ENCODE measurements at places on chromosomes 3 and 15.

- no peak for DNase-seq
Measured at GRCh38 chr3:152177757-152178156, 91.0 kb upstream of the MBNL1 start.

GRCh38 chr15:78915341-78916087 lies 29.3 kb downstream of the CTSH start:
- DNase-seq = no peak

GRCh38 chr15:75025548-75026260 lies 2.3 kb downstream of the PPCDC start:
- DNase-seq = no peak

- DNase-seq = no peak
Measured at GRCh38 chr3:115217292-115217677, 70.2 kb upstream of the ZBTB20 start.

DNA sequence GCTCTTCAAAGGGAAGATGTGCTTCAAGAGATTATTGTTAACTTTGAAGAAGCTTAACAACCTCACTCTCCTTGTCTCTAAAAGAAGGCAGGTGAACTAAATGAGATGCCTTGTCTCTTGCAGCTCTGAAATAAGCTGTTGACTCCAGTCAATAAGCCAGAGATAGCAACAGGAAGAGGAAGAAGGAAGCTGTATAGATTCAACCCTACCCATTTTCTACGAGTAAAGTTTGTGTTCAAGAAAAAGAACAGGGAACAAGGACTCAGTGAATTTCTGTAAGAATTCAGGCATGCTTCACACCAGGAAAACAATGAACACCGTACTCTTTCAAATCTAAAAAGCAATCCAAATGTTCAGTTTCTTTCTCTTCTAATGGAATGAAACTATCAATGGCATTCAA lies 503.5 kb downstream of the MAGI1 start:
- DNase-seq = no peak

DNA sequence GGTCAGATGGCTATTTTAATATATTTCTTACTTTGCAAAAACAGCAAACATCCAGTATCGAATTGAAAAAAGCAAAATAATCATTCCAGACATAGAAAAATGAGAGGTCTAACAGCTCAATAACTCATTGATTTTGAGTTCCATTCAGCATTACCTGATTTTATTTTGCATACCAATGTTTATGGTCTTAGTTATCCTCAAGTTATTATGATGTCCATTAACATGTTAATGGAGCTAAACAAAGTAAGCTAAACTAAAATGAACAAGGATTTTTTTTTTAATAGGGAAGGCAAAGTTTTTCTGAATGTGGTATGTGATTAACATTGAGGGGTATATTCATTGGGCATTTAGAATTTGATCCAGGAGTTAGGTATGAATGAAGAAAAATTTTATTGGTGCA lies 13.1 kb downstream of the MYH15 start:
- no peak for DNase-seq

DNA sequence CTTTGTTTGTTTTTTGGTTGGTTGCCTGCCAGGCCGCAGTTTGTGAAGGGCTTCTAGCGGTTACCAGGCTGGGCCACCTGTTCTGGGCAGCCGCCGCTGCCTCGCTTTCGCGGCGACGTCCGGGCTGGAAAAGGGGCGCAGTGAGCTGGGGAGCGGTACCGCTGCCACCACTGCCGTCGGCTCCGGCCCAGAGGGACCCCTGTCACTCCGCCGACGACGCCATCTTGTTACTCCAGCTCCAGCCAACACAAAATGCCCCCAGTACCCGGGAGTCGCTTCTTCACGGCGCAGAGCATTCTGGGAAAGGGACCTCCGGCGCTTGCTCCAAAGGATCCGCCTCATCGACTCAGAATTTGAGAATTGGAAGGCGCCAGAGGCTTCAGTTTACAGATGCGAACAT lies 238.8 kb downstream of the CDIN1 start:
- DNase-seq = no peak

GRCh38 chr3:142657033-142657432 lies 60.8 kb downstream of the PLS1 start:
- DNase-seq = no peak

DNA sequence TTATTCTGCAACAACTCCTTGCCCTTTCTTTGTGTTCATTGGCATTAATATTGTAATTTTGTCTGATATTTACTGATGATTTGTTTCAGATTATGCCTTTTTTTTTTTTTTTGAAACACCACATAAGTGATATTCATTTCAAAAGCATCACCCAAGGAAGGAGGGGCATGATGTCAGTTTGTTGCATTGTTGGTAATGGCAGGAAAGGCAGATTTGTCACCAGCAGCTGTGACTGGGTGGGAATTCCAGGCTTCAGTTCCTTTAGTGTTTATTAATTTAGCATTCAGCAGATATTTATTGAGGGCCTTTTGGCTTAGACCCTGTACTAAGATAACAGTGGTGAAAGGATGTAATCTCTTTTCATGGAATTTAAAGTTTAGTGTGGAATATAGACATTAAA lies 19.5 kb downstream of the SENP2 start:
- no peak for DNase-seq

GRCh38 chr3:64803469-64803868 lies 115.7 kb upstream of the ADAMTS9 start:
- no peak for DNase-seq

GRCh38 chr15:53829471-53829870 lies 70.0 kb upstream of the WDR72 start:
- DNase-seq = no peak

GRCh38 chr15:74317820-74318375 lies 49.5 kb downstream of the CYP11A1 start:
- DNase-seq = no peak

All from T-cell (primary cell).